AG20443 (cell line): ENCODE measurements at places on chromosomes 4 and X.

GRCh38 chr4:7459471-7459870 is 24.7 kb upstream of the PSAPL1 start:
- DNase-seq, result no peak

- peak; percentile 53 for DNase-seq
Measured at GRCh38 chrX:119118780-119119395, 8.7 kb downstream of the KIAA1210 start.

GRCh38 chr4:86380181-86380724 is 20.4 kb upstream of the MAPK10 start:
- no peak for DNase-seq

DNA sequence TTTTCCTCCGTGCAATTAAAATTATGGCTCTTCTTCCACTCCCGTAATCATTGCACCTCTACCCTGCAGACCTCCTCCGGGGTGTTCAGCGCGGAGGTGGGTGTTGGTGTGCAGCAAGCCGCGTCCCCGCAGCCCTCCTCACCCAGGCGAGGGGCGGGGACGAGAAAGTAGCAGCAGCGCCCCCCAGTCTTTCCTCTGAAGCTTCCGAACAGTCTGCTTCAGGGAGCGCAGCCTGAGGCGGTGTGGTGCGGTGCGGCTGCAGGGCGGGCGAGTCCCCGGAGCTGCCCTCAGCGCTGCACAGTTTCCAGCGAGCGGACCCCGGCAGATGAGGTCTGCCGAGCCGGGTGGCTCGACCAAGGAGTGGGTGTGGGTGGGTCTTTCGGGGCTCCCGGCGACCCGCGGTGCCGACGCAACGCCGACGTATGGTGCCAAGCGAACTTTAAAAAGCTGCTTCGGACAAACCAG is at the start of gene FRAS1:
TSS of gene FRAS1 (plus strand) at position 189 of the 465 bp plus-strand sequence. CDS start 687 bp downstream, outside the sequence.
- peak; percentile 57 for DNase-seq

- DNase-seq, result no peak
Measured at GRCh38 chr4:62960415-62960814, 1448.8 kb downstream of the TECRL start.
